ENCODE measurements at places on chromosomes 11 and 22.

- DNase-seq, result no peak
Observed at GRCh38 chr11:128716661-128717210, 22.9 kb downstream of the FLI1 start.

DNA sequence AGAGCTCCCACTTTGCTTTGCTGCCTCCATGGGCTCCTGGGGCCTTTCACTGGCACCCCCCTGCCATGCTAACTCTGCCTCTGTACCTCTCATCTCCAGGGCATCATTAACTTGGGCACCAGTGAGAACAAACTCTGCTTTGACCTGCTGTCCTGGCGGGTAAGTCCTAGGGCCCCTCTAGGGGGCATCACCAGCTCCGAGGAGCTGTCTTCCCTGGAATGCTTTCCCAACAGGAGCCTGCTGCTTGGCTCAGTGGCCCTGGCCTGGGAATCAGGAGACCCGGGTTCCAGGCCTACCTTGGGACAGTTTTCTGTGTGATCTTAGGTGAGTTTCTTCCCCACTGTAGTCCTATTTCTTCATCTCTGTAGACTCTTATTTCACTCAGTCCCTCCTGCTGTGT, 5.1 kb downstream of the ACCS start:
- no peak for DNase-seq

GRCh38 chr11:57647960-57648800, 1.5 kb downstream of the YPEL4 start:
- no peak for DNase-seq

GRCh38 chr11:132186699-132187098, 816.3 kb downstream of the NTM start:
- no peak for DNase-seq

DNA sequence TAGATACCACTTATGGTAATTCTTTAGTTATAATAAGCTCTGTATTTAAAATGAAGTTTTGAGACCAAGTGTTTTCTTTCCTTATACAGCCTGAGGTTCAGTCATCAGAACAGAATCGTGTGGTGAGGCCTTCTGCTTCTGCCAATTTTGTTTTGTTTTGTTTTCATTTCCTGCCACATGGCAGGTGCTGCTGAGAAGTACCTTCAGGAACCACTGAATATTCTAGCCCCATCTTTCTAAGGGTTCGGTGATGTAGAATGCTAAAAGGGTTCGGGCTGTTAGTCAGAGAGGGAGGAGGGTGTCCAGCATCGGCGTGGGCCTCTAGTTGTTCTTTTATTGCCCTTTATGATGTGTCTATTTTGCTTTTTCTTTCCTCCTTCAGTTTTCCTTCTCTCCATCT, 25.8 kb downstream of the TNRC6B start:
- DNase-seq, result no peak

DNA sequence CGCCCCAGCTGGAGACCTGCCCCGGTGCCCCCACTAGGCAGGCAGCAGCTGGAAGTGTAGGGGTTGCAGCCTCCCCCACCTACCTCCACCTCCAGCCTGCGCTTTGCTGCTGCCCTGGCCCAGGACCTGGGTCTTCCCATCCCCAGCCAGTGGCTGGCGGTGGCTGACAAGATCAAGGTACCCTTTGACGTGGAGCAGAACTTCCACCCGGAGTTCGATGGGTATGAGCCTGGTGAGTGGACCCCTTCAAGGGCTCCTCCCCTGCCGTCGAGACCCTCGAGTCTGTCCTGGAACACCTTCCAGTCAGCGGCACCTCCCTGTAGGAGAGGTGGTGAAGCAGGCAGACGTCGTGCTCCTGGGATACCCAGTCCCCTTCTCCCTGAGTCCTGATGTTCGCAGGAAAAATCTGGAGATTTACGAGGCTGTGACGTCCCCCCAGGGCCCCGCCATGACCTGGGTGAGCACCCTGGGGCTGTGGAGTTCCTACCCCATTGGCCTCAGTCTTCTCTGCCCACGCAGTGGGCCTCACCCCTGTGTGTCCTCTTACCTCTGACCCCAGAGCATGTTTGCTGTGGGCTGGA, 4.4 kb downstream of the PGGHG start:
- DNase-seq, result no peak

GRCh38 chr11:70931430-70931829, 320.9 kb downstream of the SHANK2 start:
- DNase-seq, result no peak

DNA sequence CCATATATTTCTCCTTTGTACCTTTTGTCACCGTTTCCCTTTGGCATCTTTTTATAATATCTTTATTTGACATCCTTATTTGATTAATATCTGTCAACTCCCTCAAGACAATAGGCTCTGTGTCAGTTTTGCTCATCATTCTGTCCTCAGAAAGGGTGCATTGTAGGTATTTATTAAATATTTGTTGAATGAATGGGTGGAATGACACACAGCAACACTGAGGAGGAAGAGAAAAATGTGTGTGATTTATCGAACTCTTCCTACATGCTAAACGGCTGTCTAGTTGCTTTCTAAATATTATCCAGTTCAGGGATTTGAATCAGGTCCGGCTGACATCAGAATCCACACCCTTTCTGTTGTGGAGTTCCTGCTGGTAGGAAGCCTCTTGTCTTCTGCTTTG, 98.2 kb downstream of the NAV2 start:
- DNase-seq, result no peak

GRCh38 chr22:21443735-21444421, 23.3 kb upstream of the TMEM191C start:
- no peak for DNase-seq

DNA sequence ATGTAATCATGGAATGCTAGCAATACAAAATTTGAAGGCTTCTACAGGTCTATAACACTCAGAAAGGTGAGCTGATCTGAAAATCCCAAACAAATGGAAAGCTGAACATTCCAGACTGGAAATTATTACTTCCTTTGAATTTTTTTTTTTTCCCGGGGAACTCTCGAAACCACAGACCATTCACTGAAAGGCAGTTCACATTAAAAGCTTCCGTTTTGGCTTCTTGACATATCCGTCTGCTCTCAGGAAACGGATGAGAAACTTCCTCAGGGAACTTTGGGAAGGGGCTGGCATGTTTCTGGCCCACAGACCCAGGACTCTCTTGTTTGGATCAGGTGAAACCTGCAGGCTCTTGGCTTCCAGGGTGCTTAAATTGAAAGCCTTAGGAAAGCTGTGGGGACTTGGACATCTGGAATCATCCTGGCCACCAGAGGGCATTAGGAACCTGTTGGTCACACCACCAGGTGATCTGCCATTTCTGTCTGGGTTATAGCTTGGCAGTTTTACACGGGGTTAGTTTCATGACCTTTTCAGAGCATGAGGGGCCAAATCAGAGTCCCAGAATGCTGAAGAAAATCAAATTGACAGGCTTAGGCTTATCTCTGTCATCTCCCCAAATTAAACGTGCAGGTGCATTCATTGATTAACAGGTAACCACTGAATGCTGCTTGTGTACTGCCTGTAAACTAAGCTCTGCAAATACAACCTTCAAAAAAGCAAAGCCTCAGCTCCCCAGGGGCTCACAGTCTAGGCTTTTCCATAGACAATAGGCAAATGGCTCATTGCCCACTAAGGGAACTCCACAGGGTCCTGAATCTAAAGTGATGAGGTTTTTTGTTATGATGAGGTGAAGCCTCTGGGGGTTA, 22.7 kb upstream of the GRAMD1B start:
- no peak for DNase-seq

DNA sequence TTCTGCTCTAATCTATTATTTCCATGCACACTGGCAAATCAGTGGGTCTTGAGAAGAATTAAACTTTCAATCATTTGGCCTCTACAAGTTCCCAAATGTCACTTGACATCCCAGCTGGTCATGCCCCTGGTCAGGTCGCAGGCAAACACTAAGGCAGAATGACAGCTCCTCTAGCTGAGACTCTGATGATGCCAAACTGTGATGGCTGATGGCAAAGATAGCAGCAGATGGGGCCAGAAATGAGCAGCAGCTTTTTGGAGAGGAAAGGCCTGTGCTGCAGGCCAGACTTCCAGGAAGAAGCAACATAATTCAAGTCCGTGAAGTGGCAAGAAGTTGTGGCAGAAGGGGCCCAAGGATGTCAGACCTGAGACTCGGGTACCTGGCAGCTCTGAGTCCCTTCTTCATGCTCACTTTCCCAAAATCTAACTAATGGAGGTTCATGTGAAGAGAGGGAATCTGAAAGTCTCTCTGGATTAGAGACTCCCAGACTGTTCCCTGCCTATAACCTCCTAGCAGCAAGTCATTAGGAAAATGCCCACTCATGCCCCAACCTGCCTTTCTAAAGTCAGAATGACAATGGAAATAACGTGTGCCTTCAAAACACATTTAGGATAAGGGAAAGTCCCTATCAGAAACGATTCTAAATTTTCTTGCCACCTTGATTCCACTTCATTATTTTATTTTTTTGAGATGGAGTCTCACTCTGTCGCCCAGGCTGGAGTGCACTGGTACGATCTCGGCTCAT, 9.4 kb upstream of the PMM1 start:
- DNase-seq, result no peak

GRCh38 chr22:38442967-38443627, 11.9 kb downstream of the KCNJ4 start:
- no peak for DNase-seq

DNA sequence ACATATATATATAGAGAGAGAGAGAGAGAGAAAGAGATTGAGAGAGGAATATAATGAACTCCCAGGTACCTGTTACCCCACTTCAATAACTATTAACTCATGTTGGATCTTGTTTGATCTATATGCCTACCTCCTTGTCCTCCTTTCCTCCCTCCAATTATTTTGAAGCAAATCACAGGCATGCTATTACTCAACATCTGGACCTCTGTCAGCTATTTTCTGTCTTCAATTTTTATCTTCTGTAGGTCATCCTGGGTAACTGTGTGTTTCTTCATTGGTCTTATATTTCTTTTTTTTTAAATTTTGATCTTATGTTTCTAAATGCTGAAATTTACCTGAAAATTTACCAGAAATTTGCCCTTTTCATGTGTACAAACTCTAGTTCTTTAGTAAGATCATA, 24.8 kb downstream of the UVRAG start:
- no peak for DNase-seq

DNA sequence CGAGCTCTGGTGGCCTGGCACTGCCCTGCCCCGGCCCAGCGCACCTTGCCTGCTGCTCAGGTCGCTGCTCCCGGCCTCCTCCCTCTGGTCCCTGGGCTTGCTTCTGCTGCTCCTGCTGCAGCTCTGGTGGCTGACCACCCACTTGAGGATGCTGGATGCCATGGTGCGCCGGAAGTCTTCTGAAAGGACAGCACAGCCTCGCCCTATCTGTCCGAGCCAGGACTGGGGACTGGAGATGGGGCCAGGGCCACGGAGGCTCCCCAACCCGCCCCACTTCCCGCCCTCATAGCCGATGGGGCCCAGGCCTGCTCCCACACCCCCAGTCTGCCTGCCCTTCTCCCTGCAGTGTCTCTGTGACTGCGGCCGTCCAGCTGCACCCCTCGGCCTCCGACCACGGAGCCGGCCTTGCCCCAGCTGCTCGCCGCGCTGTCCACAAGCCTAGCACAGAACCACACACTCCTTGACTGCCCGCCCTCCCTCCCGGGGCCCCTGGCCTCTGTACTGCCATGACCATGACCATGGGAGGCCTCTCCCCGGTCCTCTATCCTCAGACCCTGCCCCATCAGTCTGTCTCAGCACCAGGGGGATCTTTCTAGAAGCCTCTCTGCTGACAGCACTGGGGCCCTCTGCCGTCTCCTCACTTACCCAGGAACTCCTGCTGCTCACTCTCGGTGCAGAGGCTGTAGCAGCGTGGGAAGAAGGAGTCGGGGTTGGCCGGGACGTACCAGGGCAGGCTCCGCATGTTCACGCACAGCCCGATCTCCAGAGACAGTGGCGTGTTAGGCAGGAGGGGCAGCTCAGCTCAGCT, 12.7 kb downstream of the TTLL8 start:
- DNase-seq, result no peak

- no peak for DNase-seq
Observed at GRCh38 chr11:64792482-64792881, 10.5 kb downstream of the MAP4K2 start.

DNA sequence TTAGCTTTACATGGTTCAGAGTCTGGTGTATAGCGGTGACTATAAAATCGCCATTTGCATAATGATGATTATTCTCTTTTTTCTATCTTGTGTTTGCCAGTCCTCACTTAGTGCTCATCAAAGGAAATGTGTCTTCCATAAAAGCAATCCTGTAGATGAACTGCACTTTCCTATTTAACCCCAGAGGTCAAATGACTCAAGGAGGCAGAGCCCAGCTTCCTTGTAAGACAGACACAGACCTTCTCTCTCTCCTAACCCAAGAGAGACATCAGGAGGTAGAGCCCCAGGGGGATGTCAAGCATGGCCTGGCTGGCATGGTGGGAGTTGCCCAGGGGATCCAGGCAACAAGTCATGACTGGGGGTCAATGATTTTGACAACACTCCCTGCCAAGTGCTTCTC, 46.9 kb upstream of the CRTAM start:
- DNase-seq, result no peak

- DNase-seq, result no peak
Observed at GRCh38 chr11:105937331-105937730, 84.7 kb downstream of the MSANTD4 start.

DNA sequence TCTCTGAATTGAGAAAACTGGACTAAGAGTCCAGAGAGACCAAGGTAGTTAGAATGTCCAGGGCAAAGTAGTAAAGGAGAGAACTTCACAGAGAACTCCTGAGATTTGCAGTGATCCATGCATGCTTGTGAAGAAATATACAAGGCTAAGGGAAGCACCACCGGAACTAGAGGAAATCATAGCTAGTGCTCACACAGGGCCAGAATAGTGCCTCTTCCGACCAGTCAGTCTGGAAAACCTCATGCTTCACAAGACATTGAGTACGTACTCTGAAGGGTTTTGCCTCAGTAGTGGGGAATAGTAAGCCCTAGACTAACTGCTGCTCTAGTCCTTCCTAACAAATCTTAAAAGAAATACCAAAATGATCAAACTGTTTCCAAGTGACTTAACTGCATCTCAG, 108.0 kb downstream of the LRRC32 start:
- no peak for DNase-seq

GRCh38 chr22:19886605-19887255, 32.1 kb upstream of the GNB1L start:
- no peak for DNase-seq

- no peak for DNase-seq
Observed at GRCh38 chr11:10298342-10298741, 4.3 kb upstream of the SBF2 start.

DNA sequence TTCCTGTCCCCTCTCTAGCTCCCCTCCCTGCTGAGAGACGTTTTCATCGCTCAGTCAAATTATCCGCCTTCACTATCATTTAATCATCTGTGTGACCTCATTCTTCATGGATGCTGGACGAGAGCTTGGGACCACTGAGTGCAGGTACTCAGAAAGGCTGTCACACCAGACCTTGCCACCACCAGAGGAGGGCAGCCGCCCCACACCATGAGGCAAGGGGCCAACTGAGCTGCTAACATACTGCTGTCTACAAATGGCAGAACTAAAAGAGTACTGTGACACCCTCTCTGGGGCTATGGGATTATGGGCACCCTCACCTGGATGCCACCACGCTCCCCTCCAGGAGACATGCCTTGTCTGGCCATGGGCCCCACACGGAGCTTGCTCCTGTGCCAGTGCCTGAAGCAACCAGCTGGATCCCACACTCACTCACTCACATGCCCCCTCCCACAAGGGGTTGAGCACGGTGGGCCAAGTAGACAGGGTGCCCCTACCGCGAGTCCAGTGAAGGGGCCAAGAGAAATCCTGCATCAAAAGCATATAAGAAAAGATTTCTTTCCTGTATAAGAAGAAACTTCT, 670.0 kb upstream of the CCDC90B start:
- DNase-seq, result no peak
